Pancreas (tissue), 10 donors: ENCODE measurements at places on chromosomes 4 and X. TPM values are rescaled to one million over a fixed set of nuclear protein-coding genes. Genes with fewer than 3 reads are reported as not detected.

Gene IQCM
- total RNA-seq, result not detected

Gene RHOXF2
- not detected for total RNA-seq

Gene CD40LG
- total RNA-seq, result 0.13 TPM

Gene TMEM192
- 12.9 TPM for total RNA-seq

Gene C4orf33
- total RNA-seq, result 5.6 TPM

Gene RTL9
- 0.03 TPM for total RNA-seq

Gene ATP1B4
- total RNA-seq, result not detected

Gene UGT2A3
- 18.8 TPM for total RNA-seq

Gene SLC9B1
- 0.41 TPM for total RNA-seq

Gene RIPPLY1
- total RNA-seq, result not detected

- DNase-seq, result no peak
These were observed 38.6 kb downstream of the MFAP3L start for GRCh38 chr4:169987327-169988228.

DNA sequence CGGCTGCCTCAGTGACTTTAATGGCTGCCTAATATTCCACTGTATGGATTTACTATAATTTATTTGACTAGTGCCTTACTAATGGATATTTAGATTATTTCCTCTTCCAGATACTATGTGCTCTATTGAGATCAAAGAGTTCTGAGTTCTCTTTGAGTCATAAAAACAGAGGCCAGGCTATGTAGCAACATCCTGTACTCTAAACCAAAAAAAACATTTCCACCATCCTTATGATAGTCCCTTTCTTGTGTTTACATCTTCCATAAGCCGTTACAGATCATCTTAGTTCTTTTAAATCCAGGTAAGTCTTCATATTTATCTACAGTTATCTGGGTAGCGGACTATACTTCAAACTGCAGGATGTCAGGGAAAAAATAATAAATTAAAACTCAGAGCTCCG is 56.6 kb upstream of the TMEM184C start:
- no peak for DNase-seq

DNA sequence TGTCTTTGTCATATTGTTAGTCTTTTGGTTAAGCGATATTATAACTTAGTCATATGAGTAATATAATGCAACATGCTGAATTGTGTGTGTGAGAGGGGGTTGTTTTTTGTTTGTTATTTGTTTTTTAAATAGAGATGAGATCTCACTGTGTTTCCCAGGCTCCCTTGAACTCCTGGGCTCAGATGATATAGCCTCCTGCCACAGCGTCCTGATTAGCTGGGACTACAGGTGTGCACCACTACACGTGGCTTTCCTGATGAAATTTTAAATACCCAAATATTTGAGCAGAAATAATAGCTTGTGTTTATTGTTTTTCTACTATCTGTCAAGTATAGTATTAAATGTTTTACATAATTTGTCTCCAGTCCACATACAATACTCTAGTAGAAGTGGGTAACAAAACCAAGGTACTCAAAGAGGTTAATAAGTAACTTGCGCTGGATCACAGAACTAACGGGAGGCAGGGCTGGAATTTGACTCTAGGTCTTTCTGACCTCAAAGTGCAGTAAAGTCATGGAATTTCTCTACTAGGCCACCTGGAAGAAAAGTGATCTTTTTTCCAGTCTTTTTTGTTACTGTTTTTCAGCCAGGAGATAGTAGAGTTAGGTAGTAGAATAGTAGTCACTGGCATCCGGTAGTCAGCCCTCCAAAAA is 47.8 kb downstream of the CLCN3 start:
- DNase-seq, result no peak

DNA sequence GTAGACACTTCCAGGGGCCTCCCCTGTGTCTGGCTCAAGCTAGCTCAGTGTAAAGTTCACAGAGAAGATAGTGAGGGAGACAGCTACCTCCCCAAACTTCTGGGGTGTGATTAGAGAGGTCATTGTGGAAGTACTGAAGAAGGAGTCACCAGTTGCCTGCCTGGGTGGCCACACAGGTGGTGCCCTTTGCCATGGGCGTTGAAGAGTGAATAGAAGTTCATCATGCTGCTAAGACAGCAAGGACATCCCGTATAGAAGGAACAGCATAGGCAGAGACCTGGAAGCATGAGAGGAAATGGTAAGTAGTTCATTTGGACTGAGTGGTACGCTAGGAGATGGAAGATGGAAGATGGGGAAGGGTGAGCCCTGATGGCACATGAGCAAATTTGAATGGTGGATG is 110.1 kb downstream of the PJA1 start:
- DNase-seq, result no peak

- no peak for DNase-seq
These were observed 9.5 kb downstream of the NDP start for GRCh38 chrX:43963726-43964125.

GRCh38 chr4:2320152-2320551 is 58.2 kb upstream of the MXD4 start:
- DNase-seq, result no peak

DNA sequence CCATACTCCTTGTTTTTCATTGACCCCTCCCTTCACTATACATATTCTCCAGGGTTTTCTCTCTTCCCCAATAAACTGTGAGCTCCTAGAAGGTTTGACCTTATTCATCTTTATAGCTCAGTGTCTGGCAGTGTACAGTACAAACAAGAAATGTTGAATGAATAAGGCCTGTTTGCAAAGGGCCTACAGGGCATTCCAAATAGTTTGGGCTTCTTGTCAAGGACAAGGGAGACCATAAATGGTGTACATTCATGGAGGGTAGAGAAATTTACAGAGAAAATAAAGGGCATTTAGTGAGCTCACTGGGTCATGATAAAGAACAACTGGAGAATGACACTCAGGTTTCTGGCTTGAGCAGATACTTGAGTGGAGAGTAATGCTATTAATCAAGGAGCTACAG is 47.5 kb upstream of the EIF1AX start:
- DNase-seq, result no peak

GRCh38 chr4:134518574-134519217 is 317.1 kb upstream of the PABPC4L start:
- no peak for DNase-seq

GRCh38 chr4:89363786-89364185 is 56.2 kb upstream of the GPRIN3 start:
- no peak for DNase-seq

DNA sequence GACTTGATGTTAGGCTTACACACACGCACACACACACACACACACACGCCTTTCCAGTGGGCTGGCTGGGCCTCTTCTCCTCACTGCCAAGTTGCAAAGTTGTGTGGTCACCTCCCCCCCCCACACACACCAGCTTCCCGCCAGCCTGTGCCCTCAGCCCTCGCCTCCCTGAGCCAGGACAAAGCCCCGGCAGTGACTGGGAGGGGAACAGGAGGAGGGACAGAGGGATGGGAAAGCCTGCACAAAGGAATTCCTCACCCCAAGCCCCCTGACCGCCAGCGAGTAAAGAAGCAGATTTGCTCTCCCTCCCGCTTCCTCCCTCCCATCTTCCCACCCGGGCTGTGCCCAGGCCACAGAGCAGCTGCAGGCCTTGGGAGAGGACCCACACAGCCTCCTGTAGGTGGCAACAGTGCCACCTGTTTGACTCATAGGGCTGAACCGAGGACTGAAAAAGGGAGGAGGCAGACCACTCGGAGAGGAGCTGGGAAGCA is at the start of gene GDPD2:
Gene GDPD2 (plus strand): TSS at position 464 of the 491 bp plus-strand sequence. CDS start 1,671 bp downstream, outside the sequence.
- DNase-seq, result peak; percentile 52

DNA sequence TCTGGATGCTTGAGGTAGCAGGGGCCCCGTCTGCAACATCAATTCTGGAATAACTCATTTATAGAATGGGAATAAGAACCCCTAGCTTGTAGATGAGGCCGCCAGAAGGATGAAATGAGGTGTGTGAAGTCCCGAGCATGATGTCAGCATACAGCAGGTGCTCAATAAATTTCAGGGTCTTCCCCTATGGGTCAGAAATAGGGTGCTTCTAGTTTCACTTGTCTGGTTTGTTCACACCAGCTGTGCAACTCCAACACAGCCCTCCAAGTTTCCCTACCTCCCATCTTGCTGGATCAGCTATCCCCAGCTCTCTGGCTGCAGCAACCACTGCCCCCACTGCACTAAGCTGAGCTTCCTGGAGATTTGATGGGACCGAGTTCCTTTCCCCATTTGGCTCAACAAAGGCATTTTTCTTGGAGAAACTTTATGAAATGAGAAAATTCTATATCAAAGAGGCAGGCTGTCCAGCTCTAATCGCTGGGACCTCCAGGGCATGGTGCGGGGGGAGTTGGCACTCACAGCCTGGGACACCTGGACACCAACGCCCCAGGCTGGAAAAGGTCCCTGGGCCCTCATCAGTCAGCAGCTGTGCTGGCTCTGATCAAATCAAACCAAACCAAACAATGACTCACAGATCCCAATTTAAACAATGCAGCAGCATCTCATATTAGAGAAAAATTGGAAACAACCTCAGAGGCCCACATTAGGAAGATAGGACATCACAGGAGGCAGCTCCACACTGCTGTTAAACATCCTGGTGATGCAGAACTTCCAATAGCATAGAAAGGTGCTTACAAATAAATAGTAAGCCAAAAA is 13.3 kb downstream of the SLC2A9 start:
- DNase-seq, result no peak

DNA sequence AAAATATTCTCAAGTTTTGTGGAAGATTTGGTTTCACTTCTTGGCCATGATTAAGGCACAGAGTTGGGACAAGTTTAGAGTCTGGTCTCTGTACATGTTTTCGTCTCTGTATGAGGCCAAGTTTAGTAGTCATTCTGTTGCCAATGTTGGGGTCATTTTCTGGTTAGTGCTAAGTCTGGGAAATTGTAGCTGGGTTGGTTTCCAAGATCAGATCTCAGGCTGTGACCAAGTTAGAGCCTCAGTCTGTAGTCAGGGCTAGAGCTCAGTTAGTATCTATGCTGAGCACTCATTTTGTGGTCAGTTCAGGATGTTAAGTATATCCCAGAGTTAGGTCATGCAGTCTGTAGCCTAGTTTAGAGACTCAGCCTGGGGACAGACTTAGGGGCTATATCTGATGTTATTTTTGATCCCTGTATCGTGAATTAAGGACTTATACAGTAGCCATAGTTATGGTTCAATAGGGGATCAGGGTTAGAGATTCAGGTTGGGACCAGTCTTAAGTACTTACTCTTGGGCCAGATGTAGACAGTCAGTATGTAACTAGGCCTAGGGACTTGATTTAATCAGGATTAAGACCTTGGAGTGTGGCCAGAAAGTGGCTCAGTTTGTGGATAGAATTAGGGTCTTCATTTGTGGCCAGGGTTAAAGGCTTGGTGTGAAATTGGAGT is 6.6 kb upstream of the ENOX2 start:
- no peak for DNase-seq

- DNase-seq, result no peak
These were observed 1.4 kb downstream of the DCX start for GRCh38 chrX:111410590-111411078.

DNA sequence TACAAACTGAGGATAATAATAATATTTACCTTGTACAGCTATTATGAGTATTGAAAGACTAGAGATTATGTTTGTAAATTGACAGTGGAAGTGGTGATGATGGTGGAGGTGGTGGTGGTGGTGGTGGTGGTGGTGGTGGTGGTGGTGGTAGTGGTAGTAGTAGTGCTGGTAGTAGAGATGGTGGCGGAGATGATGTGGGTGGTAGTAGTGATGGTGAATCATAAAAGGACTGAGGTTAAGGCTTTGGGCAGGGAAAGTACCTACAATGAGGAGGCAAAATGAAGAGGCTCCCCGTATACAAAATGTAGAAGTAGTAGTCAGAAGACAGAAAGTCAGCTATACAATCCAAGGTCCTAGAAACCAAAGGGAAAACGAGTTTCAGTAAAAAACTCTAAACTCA is 214.1 kb downstream of the BCOR start:
- no peak for DNase-seq

DNA sequence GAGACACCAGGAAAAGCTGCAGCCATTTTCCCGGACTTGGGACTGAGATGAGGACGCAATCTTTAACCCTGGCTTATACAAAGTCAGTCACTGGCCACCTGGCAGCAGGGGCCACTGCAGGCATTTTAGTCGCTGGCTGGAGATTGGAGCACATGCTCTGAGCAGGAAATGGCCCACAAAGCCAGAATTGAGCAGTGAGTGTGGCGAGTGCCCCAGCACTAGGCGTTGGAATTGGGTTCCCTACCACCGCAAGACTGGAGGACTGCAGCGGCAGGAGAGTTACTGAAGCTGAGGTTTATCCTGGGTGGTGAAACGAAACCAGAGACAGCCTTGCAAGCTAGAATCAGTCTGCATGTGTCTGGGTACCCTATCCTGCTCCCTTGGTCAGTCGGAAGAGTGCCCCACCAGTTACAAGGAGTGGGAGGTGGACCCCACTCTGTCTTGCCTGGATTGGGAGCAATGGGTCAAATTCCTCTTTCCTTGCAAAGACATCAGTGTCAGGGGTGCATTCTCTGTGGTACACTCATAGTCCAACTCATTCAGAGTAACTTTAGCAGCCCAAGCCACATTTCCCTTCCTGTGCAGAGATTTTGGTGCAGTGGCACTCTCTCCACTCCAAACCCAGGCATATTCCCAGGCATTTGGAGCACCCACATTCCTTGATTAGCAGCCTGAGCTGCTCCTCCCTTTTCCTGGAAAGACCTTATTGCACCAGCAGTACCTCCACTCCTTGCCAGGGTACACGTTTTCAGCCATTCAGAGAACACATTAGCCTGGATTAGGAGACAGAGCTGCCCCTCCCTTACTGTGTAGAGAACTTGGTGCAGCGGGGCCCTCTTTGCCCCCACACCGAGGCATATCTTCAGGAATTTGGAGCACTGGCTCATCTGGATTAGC is 36.7 kb upstream of the PLK4 start:
- no peak for DNase-seq

GRCh38 chrX:107684956-107685385 is 56.7 kb downstream of the PRPS1 start:
- DNase-seq, result peak; percentile 79

DNA sequence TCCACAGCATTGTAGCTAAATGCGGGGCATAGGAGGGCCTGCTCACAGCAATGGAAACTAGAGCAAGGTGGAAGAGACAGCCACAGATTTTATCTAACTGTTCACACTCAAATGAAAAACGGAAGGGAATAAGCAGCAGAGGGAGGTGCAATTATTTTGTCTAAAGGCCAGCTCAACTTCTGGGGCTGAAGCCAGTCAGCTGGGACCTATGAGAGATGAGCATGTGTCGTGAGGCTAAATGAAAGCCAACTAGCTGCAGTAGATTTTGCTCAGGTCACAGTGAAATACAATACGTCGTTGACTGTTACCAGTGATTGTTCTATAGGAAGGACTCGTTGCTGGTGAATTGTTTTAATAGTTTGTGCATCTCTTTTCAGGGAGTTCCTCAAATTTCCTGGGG is 26.4 kb upstream of the FGFBP2 start:
- no peak for DNase-seq

GRCh38 chrX:13190051-13190450 is 129.8 kb downstream of the ATXN3L start:
- DNase-seq, result no peak

DNA sequence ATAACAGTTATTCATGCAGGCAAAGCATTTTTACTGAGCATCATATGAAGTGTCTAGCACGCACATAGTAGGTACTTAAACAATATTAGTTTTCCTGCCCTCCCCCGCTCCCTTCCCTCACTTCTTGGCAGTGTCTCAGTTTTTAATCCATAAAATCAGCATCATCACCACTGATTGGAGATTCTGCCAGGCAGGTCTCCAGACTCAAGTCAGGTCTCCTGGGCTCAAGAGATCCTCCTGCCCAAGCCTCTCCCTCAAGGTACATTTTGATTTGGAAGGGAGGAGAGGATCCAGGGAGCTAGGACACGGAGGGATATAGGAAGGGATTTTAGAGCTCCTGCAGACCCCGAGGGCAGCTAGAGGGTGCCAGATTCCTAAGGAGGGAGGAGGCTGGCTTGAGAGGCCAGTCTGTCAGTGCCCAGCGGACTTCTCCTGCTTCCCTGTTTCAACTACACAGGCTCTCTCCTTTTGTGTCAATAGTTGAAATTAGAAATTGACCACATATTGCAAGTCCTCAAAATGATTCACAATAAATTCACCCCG is 4.4 kb upstream of the FAT1 start:
- DNase-seq, result no peak
